Stimulated activated CD8-positive, alpha-beta memory T cell treated with anti-CD3 and anti-CD28 coated beads, Interleukin-15, amount 100 ng/mL, for 48 hours (primary cell): ENCODE measurements at places on chromosomes 11 and 22.

DNA sequence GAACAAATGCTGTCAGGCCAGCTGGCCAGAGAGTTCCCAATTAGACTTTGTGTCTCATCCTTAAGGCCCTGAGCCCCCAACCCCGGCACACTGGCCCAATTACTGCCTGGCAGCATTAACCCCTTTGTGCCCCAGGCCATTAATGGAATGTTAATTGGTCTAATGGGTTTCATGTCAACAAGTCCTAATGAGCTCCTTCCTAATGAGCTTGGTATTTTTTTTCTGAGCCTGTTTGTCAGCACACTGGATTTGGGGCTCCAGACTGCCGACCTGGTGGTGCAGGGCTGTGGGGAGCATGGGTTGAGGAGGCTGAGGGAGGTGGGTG is 148.8 kb downstream of the FEZ1 start:
- DNase-seq, result no peak

- DNase-seq, result no peak
These were observed 2.4 kb upstream of the MN1 start for GRCh38 chr22:27803841-27804415.

- DNase-seq, result no peak
These were observed 710 bp upstream of the DGCR2 start for GRCh38 chr22:19122752-19123492.

GRCh38 chr11:127006311-127006710 is 5.7 kb upstream of the KIRREL3 start:
- DNase-seq, result no peak

- DNase-seq, result no peak
These were observed 32.6 kb downstream of the MYO18B start for GRCh38 chr22:25774575-25775026.

GRCh38 chr22:23709107-23709506 is 18.3 kb downstream of the RGL4 start:
- DNase-seq, result no peak
